ENCODE measurements at places on chromosomes 2 and 18.
A peak's percentile ranks its signal among the peaks of the same experiment; 100 is the strongest.

- DNase-seq = no peak
Observed at GRCh38 chr2:60354713-60355112, 198.7 kb downstream of the BCL11A start.

GRCh38 chr2:23626701-23627230 lies 241.8 kb downstream of the KLHL29 start:
- DNase-seq = no peak

DNA sequence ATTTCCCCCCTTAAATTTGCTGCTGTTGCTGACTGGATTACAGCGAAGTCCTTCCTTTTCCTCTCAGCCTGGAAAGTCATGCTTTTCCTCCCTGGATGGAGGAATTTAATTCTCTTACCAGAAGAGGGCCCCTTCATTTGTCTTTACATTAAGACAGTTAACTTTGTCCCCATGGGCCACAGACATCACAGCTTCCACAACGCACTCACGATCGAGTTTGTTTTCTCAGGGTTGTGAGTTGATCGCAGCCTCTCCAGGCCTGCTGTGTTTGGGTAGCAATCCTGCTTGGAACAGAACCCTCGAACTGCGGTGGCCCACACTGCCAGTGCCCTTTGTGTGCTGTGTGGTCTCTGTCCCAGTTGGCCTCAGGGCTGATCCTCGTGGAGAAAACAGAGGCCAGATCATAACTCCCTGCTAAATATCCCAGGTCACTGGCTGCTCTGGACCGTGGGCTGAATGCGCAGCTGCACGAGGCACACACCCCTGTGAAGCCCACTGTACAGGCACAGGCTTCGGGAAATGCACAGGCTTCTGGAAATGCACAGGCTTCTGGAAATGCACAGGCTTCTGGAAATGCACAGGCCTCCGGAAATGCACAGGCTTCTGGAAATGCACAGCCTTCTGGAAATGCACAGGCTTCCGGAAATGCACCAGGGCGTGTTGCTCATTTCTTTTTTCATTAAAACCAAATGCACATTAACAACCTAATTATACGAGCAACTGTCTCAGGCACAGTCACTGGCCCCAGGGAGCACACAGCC lies 2.2 kb upstream of the PDIA6 start:
- DNase-seq = peak; percentile 3

GRCh38 chr18:12637901-12638643 lies 19.8 kb downstream of the SPIRE1 start:
- DNase-seq = peak; percentile 43

- DNase-seq = no peak
Observed at GRCh38 chr18:10197097-10197496, 257.3 kb upstream of the APCDD1 start.

DNA sequence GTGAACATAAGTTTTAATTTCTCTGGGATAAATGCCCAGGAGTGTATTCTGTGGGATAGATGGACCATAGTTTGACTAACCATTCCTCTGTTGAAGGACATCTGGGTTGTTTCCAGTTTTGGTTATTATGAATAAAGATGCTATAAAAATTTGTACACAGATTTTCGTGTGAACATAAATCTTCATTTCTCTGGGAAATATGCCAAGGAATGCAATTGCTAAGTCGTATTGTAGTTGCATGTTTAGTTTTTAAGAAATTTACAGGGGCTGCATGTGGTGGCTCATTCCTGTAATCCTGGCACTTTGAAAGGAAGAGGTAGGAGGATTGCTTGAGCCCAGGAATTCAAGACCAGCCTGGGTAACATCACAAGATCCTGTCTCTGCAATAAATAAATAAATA lies 6.9 kb upstream of the SLC11A1 start:
- peak; percentile 55 for DNase-seq

Data from fibroblast of gingiva (primary cell).